GM06990 (cell line): ENCODE measurements at places on chromosomes 5 and 9.

DNA sequence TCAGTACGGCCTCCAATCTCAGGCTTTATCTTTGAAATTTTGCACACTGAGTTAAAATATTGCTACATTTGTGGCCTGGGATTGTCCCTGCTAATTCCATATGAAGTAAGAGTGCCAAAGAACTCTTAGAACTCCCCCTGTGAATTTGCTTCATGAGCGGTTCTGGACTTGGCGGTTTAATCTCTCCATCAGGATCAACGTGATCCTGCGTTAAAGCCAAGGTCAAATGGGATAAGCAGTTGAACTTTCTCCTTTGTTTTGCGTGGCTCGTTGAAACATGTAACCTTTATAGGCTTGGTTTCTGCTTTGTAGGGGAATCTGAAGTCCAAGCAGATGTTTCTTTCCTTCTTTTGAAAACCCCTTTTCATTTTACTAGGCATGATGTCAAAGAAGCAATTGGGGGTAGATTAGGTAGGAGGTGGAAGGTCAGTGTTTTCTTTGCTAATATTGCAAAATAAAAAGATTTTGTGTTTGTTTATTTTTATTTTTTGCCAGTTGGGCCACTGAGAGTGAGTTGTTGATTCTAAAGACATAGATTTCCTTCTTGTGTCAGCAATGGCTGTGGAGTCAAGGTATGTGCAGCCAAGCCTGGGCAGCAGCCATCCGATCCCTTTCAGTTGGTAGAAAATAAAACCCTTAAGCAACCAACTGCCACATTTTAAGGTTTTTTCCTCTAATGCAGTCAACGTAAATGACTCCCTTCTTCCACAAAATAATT, 390.8 kb downstream of the NNT start:
- DNase-seq: no peak

DNA sequence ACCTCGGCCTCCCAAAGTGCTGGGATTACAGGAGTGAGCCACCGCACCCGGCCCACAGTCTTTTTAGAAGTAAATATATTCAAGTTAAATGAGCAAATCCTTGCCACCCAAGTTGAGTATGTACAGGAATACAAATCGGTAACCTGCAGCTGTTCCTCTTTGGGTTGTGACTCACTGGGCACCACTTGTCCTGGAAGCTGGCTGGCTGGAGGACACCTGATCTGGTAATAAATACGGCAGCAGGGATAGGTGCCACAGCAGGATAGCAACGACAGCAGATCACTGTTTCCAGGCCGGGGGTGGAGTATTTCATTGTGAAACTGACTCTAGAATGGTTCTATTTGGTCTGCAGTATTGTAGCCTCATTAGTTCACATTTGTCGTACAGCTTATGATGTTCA, 35.7 kb upstream of the SLC36A2 start:
- no peak for DNase-seq

- DNase-seq: no peak
These were observed 816.1 kb upstream of the C9orf72 start for GRCh38 chr9:28389411-28389810.

- no peak for DNase-seq
These were observed 25.8 kb downstream of the ECPAS start for GRCh38 chr9:111458139-111459009.

DNA sequence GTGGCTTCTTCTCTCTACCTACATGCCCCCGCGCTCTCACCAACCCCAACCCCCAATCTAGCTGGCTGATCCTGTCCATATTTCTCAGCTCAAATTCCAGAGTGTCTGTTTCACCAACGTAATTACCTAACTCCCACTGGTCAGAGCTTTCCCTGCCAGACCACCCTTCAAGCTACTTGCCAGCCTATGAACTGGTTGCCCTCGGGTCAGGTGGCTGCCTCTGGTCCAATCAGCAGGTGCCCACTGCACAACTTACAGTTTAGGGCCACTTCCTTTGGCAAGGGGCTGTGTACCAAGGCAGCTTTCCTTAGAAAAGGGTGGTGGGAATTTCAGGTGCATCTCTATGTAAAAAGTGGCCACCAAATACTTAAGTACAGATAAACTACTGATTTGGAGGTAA, 92.2 kb upstream of the SLC30A5 start:
- no peak for DNase-seq

DNA sequence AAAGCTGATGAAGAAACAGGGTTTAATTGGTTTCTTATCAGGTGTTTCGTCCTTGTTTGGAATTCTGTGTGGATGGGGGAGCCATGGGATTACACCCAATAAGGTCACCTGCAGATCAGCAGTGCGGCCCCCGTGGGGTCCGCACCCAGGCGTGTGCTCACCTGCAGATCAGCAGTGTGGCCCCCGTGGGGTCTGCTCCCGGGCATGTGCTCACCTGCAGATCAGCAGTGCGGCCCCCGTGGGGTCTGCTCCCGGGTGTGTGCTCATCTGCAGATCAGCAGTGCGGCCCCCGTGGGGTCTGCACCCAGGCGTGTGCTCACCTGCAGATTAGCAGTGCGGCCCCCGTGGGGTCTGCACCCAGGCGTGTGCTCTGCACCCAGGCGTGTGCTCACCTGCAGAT, 41.7 kb upstream of the CEP72 start:
- no peak for DNase-seq
